Sigmoid colon (tissue), 7 donors: ENCODE measurements at places on chromosomes 5 and 9. TPM values are rescaled to one million over a fixed set of nuclear protein-coding genes. Genes with fewer than 3 reads are reported as not detected.
A peak's percentile ranks its signal among the peaks of the same experiment; 100 is the strongest.

The NTNG2 gene
- total RNA-seq, result 0.28 TPM

The NUTM2G gene
- total RNA-seq, result not detected

The NR2F1 gene
- total RNA-seq, result 17.5 TPM

The SPINK13 gene
- not detected for total RNA-seq

The TLR4 gene
- 10.5 TPM for total RNA-seq

The STKLD1 gene
- total RNA-seq, result not detected

The SLC27A6 gene
- 0.55 TPM for total RNA-seq

The MSX2 gene
- total RNA-seq, result 1.8 TPM

The TTC39B gene
- 15.8 TPM for total RNA-seq

The GABRA1 gene
- not detected for total RNA-seq

The EDIL3 gene
- 57.3 TPM for total RNA-seq

The TAF1L gene
- not detected for total RNA-seq

The BARX1 gene
- total RNA-seq, result not detected

The DIMT1 gene
- 21.4 TPM for total RNA-seq

The PCDHGC3 gene
- 31.4 TPM for total RNA-seq

The F2RL1 gene
- total RNA-seq, result 0.55 TPM

DNA sequence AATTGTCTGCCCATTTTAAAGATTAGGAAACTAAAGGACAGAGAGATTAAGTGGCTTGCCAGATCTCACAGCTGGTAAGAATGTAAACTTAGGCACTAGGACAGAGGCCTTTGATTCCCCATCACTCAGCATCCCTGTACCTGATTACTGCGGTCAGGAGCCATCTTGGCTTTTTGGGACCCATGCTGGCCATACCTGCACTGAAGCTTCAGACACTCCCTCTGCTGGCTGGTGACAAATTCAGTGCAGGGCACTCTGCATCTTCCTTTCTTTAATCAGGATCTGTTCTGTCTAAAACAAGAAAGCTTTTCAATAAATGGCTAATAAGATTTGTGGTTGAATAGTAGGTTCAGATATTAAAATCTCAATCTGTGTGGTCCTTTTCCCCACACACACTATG lies 215.5 kb upstream of the RORB start:
- no peak for DNase-seq

DNA sequence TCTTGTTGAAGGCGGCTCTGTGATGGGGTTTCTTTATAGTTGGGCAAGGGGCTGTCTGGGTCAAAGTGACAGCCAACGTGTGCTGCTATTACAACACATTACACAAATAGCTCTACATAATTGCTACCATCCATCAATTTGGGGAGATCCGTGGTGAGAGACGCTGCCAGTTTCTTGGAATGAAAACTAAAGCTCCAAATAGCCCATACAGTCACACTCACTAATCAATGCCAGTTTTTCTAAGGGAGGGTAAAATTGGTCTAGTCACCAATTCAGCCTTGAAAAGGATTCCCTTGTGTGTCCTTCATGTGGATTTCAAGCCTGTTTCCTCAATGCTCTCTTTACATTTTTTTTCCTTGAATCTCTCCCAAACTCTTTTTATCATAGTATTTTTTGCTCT lies 343.3 kb upstream of the KLF4 start:
- DNase-seq, result no peak

DNA sequence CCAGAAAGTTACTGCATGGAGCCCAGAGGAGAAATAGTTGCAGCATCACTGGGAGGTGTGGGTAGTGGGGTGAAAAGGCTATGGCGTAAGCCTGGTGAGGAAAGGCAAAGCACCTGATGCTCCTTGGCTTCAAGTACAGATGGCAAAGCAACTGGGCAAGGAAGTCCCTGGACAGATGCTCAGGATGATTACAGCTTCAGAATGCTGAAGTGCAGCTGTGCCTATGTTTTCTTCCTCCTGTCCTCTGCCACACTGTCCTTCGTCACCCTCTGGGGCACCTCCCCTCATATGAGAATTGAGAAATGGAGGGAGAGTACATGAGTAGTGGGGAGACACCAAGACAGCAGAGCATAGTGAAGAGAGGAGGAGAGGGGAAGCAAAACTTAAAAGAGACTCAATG lies 328.0 kb downstream of the PDE4D start:
- no peak for DNase-seq

- DNase-seq, result no peak
These were observed 215.5 kb downstream of the TMEM167A start for GRCh38 chr5:82861701-82862100.

DNA sequence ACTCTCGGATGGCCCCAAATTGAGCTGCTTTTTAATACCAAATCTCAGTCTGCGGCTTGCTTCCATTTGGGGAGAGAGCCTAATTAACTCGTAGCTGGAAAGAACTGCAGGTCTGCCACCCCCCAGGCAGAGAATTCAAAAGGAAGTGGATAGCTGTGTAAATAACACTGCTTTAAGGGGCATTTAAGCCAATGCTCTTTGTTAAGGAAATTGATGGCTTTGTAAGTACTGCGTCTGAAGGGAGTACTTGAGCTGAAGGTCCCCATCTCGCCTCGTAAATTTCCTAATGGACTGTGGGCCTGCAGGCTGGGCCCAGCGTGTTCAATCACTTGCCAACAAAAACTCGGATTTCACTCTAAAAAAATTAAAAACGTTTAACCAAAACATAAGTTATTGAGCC lies 132.7 kb downstream of the PAPPA start:
- DNase-seq, result no peak

DNA sequence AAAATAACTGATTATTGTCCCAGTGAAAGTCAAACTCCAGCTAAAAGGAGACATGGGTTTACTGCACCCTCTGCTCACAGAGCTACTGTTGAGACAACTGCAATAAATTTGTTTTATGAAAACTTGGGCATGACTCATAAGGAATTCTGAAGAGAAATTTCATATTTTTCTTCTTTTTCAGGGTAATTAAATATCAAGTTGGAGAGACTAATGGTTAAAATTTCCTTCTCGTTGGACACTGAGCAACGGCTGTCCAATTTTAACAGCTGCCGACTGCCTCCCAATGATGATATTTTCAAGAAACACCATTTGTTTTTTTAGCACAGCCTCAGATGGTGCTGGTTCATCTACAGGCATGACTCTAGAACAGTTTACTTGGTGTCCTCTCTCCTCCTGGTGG lies 259.2 kb upstream of the RGMB start:
- no peak for DNase-seq

- peak; percentile 63 for DNase-seq
These were observed 1.0 kb upstream of the TSLP start for GRCh38 chr5:111070272-111071134.

DNA sequence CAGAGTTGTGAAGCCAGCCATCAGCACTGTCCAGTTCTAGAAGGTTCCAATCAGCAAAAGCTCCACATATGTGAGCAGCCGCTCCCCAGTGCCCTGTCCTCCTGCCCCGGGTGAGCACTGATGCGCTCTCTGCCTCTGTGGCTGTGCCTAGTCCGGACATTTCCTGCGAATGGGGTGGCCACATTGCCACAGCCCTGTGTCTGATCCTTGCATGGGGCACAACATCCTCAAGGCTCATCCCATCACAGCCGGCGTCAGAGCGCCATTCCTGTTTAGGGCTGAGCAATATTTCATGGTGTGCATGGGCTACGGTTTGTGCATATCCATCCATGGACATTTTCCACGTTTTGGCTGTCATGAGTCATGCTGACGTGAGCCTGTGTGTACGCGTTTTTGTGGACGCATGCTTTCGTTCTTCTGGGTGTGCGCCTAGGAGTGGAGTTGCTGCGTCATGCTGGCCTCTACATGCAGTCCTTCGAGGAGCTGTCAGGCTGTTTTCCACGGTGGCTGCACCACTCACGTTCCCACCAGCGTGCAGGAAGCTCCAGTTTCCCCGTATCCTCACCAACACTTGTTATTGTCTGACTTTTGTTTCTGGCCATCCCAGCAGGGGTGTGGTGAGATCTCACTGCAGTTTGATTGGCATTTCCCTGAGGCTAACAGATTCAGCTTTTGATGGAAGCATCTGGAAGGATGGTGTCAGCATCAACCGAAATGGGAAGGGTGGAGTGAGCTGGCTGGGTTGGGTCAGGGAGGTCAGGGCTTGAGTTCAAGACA lies 9.7 kb upstream of the SLC6A18 start:
- DNase-seq, result no peak

DNA sequence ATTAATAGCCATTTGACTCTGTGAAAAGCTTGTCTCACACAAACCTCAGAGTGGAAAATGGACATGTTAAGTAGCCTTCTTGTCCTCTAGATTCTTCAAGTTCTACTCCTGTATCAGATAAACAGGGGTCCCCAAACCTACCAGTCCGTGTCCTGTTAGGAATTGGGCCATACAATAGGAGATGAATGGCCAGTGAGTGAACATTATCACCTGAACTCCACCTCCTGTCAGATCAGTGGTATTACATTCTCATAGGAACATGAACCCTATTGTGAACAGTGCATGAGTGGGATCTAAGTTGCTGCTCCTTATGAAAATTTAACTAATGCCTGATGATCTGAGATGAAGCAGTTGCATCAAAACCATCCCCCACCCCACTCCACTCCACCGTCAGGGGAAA lies 136.3 kb downstream of the TMEM232 start:
- no peak for DNase-seq

DNA sequence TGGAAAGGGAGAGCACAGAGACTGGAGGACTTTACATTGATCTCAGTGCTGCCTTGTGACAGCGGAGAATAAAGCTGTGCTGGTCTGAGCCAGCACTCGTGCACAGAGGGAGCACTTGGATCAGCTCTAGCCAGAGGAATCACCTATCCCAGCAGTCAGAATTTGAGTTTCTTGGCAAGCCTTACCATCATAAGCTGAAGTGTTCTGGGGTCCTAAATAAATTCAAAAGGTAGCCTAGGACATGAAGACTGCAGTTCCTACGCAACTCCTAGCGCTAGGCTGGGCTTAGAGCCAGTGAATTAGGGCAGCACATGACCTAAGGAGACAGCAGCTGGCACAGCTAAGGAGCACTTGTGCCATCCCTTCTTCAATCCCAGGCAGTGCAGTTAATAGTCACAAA lies 119.5 kb downstream of the HMHB1 start:
- peak; percentile 72 for DNase-seq

DNA sequence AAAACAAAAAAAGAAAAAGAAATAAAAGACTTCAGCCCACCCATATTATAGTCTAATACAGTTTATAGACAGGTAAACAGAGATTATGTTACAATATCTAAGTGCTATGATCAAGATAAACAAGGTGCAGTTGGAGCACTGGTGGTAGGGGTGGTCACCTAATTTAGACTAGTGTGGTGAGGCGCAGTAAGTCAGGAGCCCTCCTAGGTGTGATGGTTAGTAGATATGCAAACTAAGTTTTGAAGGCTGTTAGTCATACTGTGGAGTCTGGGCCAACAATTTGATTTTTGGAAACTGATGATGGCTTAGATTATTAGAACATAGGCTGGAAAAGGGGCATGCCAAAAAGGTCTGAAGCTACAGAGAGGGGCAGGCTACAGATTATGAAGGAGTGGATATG lies 14.7 kb downstream of the NIPBL start:
- DNase-seq, result no peak

DNA sequence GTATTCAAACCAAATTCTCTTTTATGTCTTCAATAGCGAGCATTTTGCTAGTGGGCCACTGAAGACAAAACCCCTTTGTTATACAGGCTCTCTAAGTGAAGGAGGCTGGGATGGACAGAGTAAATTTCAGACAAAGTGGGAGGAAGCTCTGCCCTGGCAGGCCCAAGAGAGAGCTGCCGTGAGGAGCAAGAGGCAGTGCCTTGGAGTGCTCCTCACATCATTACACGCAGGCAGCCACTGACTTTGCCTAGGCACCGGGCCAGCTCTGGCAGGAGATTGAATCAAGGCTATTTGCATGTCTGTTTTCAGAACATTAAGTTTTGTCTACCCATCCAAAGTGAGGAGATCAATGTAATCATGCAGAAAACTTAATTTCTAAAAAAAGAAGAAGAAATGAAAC lies 167.7 kb downstream of the CCDC192 start:
- peak; percentile 88 for DNase-seq

DNA sequence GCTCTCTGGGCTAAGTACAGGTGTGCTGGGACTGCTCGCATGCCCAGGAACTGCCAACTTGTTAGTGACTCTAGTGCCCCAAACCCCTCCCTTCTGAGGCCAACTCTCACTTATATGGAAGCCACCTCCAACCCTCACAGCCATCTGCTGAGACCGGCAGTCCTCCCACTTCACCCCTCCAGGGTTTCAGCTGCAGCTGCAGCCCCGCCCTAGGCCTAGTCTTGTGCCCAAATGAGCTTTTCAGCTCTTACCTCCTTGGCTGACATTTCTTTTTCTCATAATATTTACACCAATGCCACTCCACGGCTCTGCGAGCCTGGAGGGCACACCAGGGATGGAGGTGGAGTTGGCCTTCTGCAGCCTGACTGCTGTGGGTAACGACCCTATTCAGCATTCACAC lies 166.6 kb downstream of the ROR2 start:
- peak; percentile 67 for DNase-seq

DNA sequence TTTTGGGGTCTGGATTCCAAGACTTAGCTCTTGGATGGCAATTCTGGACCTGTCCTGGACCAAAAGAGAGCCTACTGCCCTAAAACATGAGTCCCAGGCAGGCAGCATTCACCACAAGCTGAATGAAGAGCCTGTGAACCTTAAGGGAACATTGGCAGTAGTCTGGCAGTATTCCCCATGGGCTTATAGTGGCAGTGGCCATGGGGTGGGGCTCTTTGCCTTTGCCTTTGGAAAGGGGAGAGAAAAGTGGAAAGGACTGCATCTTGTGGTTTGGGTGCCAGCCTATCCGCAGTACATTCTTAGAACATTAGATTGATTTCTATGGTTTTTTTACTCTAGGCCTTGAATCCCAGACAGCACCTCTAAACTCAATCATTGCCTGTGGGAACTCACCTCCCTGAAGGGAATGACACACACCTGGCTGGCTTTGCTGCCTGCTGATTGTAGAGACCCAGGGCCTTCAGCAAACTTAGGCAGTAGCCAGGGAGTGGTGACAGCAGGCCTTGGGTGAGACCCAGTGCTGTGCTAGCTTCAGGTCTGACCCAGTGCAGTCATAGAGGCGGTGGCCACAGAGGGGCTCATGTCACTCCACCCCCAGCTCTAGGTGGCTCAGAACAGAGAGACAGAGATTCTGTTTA lies 216.3 kb downstream of the CETN3 start:
- DNase-seq, result no peak

DNA sequence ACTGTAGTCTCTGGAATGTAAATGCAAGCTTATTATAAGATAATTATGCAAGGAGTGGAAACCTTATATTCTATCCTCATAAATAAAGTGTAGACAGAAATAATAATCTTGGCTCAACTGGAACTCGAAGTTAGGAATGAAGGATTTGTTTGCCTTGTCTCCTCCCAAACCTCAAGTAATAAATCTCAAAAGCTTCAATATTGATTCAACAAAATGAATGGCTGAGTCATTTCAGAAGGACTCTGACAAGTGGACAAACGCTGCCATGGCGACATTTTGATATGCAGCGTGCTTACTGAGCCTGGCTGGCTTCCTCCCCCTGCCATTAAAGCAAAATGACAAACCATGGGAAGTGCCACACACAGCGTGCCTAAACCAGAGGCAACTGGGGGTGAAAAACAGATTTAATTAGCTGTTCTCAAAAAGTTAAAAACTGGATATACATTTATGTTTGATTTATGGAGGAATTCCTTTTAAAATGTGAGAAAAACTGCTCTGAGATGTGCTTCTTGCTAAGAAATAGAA lies 10.5 kb upstream of the ADGRV1 start:
- DNase-seq, result no peak

- DNase-seq, result peak; percentile 69
These were observed 328 bp downstream of the CAMSAP1 start for GRCh38 chr9:135907006-135907430.
